ENCODE measurements at places on chromosomes 16 and 17.
A peak's percentile ranks its signal among the peaks of the same experiment; 100 is the strongest.

- no peak for DNase-seq
These were observed 238.4 kb downstream of the CEP112 start for GRCh38 chr17:65953316-65954147.

GRCh38 chr17:50464736-50465135 lies 3.9 kb downstream of the CHAD start:
- DNase-seq = no peak

GRCh38 chr16:58442547-58442946 lies 50.3 kb downstream of the GINS3 start:
- no peak for DNase-seq

GRCh38 chr17:34363183-34363661 lies at the start of gene CCL1:
Gene CCL1, minus strand, starts transcription at chr17:34363233. Its CDS starts 72 bp downstream, at chr17:34363161.
- DNase-seq = no peak

DNA sequence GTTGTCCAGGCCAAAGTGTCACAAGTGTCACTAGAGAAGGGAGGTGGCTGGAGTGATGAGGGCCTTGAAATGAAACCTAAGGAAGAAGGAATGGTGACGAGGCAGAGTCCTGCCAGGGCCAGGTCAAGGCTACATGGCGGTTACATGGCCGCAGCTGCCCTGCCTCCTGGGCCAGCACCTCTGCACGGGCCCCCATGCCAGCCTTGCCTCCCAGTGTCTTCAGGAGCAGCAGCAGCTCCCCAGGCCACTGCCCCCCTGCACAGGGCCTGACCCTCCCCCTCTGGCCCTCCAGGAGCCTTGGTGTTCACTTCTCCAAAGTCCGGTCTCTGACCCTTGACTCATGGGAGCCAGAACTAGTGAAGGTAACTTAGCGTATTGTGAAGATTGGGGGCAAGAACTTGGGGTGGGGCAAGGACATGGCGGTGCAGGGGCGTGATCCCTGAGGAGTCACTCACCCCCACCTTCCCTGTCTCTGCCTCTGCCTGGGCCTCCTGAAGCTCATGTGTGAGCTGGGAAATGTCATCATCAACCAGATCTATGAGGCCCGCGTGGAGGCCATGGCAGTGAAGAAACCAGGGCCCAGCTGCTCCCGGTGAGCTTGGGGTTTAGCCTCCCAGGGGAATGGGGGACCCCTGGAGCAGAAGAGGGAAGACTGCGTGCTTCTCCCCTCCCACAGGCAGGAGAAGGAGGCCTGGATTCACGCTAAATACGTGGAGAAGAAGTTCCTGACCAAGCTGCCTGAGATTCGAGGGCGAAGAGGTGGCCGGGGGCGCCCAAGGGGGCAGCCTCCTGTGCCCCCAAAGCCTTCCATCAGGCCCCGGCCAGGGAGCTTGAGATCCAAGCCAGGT lies 4.1 kb upstream of the KCTD11 start:
- DNase-seq = no peak

DNA sequence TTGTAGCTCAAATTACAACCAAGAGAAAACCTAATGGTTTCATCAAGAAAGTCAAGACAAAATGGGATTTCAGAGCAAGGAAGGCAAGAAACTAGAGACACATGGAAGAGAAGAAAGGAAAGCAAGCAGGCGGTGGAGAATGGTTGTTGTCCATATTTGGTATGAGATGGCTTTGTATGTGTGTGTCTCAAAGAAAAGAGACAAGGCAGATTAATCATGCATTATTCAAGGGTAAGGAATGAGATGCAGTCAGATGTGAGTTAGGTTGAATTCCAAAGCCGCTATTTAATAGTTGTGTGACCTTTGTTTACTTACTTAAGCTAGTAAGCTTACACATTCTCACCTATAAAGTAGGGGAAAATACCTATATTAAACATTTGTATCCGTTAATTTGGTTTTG lies 1029.6 kb downstream of the CDH11 start:
- DNase-seq = no peak

- no peak for DNase-seq
These were observed 191.4 kb downstream of the ZNF423 start for GRCh38 chr16:49664221-49665215.

GRCh38 chr16:78890373-78890895 lies 710.1 kb downstream of the MAF start:
- no peak for DNase-seq

- DNase-seq = no peak
These were observed 38.2 kb downstream of the MARF1 start for GRCh38 chr16:15604460-15605440.

- DNase-seq = no peak
These were observed 1.8 kb upstream of the ERN1 start for GRCh38 chr17:64131606-64132270.

DNA sequence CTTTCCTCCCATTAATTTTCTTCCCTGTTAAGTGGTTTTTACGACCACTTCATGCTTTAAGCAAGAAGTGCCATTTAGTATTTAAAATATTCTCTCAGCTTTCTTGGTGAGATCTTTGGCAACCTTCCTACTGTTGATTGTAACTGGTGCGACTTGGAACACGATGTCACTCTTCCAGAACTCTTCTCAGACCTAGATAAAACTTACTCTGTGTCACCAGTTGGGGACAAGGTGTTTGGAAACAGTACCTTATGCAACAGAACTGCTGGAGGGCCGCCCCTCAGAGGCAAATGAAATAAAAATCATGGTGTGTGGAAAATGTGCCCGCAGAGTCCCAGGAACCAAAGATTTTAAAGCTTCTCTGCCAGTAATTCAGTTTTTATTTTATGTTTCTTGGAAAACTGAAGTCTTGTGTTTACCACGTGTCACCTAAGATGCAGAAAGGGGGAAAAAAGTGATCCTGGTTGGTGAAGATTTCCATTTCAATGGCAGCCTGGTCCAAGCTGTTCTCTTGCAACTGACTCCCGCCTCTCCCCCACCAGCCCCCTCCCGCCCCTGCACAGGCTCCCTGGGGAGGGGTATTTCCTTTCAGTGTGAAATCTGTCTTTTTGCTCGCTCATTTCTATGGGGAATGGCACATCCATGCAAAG lies 7.2 kb upstream of the HSD11B2 start:
- DNase-seq = no peak

DNA sequence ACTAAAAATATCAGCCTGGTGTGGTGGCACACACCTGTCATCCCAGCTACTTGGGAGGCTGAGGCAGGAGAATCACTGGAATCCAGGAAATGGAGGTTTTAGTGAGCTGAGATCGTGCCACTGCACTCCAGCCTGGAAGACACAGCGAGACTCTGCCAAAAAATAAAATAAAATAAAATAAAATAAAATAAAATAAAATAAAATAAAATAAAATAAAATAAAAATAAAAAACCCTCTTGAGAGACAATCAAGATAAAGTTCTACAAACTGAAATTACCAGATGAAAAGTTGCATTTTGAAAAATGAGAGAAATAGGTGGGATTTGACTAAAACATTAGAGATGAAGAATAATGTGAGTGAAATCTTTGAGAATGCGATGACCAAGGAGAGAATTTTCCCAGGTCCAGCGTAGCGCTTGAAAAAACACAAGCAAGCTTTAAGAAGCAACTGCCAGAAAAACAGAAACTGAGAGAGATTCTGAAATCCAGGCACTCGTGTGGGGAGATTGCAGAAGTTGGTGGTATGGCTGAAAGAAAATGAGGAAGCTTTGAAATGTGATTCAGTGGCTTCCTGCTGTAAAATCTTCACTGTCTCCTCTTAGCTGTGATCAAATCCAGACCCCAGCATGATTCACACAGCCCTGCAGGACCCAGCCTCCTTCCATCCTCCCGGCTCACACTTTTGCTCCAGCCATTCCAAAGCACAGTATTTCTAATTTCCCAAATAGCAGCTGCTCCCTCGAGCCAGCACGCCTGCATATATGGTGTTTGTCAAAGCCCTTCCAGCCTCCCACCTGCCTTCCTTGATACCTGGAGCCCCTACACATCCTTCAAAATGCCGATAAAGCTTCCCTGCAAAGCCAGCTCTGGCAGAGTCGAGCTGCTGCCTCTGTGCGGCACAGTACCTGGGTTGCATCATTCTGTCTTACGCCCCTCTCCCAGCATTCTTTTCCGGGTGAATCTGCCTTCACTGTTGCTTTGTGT lies 8.2 kb upstream of the CD300E start:
- DNase-seq = no peak

DNA sequence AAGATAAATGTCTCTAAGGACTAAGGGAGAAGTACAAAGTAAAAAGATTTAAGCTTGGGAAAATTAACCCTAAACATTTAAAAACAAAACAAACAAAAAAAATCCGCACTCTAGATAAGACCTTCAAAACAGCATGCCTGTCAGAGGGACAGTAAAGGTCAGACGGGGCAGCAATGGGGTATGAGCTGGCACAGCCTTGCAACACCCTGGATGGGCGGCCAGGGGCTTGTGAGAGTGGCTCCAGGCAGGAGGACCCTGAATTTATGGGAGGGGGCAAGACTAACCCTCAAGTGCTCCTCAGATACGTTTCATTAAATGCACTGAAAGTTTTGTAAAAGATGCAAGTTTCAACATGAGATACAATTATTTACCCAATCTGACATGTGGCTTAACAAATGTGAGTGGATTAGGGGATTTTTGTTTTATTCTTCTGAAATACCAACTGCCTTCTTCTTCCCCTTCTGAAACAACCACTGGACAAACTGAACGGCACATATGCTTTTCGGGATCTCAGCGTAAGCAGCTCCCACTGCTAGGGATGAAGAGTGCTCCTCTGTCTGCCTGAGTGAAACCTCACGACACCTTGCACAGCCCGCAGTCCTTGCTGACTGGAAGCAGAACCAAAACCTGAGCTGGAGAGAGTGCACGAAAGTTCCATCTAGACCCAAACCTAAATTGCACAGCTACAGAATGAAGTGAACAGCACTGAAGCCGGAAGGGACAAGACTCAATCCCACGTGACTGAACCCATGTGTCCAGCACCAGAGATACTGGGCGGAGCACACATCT lies 128.4 kb downstream of the ANKRD11 start:
- DNase-seq = no peak

GRCh38 chr17:61474934-61475333 lies 22.7 kb downstream of the TBX4 start:
- DNase-seq = no peak

GRCh38 chr17:35545150-35545549 lies 7.7 kb upstream of the SLFN12L start:
- no peak for DNase-seq

DNA sequence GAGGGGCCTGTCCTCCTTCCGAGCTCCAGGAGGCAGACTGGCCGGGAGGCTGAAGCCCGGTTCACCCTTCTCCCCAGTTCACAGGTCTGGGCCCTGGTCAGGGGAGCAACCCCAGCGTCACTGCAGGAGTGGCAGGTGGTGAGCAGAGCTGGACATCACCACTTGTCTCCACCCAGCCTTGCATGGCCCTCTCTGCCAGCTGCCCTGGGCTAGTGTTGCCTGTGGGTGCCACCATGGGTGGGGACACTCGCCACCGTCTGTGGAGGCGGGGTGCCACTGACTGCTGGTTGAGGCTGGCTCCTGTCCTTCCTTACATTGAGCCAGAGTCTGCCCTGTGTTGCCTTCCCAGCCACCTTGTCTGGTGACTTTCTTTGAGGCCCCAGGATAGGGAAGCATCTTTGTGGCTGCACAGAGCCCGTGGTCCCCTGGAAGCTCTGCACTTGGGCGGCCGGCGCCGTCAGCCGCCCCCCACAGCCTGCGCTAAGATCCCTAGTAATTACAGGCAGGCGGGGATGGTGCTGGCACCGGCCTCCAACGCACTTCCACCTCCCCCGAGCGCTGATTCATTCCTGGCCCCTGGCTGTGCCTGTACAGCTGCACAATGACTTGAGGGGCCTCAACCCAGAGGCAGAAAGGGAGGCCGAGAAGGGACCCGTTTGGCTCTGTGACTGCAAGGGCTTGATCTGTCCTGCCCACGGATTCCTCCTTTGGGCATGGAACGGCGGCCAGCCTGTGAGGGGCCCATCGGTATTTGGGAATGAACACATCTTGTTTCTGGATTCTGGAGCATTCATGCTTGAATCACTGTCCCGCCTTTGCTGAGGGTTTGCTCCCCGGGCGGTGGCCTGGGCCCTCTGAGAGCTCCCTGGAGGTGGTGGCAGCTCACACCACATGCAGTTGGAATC lies 5.2 kb downstream of the BAIAP2 start:
- DNase-seq = no peak

DNA sequence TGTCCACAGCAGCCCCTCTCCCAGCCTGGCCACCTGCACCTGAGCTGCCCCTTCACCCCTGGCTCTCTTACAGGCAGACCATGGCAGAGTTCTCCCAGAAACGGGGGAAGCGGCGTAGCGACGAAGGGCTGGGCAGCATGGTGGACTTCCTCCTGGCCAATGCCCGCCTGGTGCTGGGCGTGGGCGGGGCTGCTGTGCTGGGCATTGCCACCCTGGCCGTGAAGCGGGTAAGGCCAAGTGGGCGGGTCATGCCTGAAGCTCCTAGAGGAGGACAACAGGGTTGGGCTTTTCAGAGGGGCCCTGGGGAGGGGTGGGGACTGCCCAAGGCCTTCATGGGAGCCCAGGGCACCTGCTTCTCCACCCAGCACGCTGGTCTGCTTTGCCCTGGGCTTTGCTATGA lies 2.2 kb downstream of the MIEF2 start:
- DNase-seq = no peak

GRCh38 chr17:80937462-80938381 lies 53.9 kb upstream of the CHMP6 start:
- DNase-seq = no peak

DNA sequence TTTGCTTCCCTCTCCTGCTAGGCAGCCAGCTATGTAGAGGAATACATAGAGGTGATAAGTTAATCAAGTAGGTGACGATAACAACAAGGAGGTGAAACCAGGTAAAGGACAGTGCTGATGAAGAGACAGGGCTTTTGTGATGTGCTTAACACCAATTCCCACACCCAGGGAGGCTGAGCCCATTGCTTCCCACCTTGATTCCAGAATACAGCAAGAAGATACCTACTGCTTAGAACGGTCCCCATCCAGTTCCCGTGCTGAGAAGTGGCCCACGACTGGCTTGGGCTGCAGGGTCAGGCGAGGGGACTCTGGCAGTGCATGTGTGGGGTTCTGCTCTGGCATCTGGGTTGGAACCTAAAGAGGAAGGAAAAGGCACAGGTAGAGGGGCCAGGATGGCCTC lies 16.1 kb upstream of the GFAP start:
- DNase-seq = no peak

DNA sequence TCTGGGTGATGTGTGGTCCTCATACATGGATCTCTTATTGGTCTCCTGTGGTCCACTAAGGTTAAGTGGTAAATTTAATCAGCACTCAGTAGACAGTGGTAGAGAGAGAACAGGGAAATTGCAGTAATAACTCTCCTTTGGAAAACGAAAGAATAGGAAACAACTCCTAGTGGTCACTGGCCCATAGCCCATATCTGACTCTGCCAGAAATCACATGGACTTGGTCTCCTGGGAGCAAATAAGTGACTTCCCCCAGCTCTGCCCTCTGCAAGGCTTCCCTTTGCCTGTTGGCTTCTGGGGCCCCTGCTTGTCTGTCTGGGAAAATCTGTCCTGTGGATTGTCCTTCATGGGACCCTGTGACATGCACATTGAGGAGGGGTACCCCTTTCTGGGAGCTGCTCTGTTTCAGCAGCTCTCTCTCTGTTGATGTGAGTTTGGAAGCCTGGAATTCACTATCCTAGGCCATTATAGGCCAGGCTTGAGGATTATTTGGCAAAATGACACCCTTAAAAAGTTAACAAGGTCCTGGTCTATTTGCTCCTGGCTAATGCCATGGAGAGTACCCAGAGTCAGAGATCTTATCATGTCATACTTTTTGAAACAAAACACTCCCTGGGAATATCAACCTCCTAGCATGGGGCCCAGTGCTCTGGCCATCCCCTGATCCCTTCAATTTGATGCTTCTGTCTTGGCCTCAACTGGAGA lies 58.0 kb upstream of the HNF1B start:
- DNase-seq = no peak

- DNase-seq = no peak
These were observed 48.7 kb downstream of the TMEM100 start for GRCh38 chr17:55673743-55674506.

GRCh38 chr17:14201021-14201987 lies 35.4 kb downstream of the CDRT15 start:
- peak; percentile 19 for DNase-seq
